NCI-H2107 (cell line): ENCODE measurements at places on chromosomes 5 and 9.

DNA sequence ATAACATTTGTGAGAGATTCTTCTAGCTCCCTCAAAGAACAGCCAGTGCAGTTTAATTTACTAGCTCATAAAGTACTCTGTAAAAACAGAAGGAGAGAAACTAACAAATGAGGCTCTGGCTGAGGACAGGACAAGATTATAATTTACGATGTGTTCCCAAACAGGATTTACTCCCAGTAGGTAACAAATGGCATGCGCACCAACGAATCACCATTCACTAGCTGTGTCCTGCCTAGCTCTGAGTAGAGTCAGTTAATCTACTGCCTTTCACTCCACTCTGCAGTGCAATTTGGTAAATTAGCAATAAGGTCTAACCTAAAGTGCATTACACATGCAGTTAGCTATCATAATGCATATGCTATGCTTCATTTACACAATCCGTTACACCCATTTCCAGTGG lies 497.4 kb upstream of the CCNG1 start:
- DNase-seq = no peak

DNA sequence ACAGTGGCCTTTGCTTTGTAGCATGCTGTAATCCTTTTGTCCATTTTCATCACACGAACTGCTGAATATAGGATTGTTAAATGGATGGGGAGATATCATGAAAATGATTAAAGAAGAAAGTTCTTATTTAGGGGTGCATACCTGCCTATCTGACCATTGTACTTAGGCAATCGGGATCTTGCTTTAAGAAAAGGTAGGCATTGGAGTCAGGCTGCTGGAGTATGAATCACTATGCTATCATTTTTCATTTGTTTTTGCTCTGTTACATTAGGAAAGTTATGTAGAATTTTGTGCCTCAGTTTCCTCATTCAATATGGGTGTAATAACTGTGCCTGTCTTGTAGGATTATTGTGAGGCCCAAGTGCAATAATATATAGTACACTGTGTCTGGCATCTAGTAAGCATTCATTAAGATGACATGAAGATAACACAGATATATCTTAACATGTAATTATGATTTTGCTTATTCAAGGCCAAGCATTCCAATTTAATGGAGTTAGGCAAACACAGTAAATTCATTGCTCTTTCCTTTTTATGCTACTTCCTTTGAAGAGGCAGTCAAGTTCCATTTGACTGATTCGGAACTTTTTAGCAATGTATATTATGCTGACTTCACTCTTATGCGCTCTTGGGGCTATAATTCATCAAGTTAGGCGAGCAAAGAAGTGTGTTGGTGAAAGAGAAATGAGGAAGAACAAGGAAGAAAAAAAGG lies 109.9 kb upstream of the CDKN2B start:
- no peak for DNase-seq

- DNase-seq = no peak
Measured at GRCh38 chr9:37238122-37238521, 117.7 kb downstream of the ZCCHC7 start.

- no peak for DNase-seq
Measured at GRCh38 chr9:121656941-121657470, 5.6 kb downstream of the DAB2IP start.

DNA sequence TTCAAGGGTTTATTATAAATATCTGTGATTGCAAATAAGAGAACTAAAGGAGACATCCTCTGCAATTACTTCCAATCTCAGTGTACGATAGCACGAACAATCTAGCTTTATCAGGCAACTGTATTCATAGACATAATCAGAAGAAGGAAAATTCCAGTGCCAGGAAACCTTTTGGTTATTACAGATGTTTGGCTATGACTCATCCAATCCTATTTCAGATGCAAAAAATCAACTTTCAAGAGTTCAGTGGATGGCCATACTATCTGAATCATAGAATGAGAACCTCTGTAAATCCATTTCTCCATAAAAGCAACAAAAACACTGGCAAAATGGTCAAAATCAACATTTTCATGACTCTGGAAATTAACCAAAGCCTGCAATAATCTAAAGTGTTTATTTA lies 37.9 kb downstream of the GAS1 start:
- no peak for DNase-seq

DNA sequence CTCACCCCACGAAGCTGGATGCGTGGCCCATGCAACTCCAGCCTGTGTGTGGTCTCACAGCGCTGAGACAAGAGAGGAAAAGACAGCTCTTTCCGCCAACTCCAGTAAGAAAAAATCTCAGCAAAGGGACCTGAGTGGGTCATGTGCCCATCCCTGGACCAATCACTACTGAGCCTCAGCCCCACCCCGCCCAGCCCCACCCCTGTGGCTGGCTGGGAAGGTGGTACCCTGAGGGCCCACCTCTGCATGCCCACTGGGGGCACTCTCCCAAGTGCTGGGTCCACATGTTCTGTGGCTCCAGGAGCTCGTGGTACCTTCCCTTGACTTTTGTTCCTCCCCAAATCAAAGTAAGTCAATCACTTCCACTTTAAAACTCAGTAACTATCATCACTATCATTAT lies 105.1 kb upstream of the SMIM23 start:
- DNase-seq = no peak
